Activated CD4-positive, alpha-beta T cell treated with anti-CD3 and anti-CD28 coated beads, Interleukin-2, amount 10 ng/mL, durations not matched to agents 7 days and 5 days (primary cell): ENCODE measurements at places on chromosomes 7 and 10. TPM values are rescaled to one million over a fixed set of nuclear protein-coding genes. Genes with fewer than 3 reads are reported as not detected.

- DNase-seq = no peak
Observed at GRCh38 chr7:72190919-72191318, 221.2 kb downstream of the CALN1 start.

DNA sequence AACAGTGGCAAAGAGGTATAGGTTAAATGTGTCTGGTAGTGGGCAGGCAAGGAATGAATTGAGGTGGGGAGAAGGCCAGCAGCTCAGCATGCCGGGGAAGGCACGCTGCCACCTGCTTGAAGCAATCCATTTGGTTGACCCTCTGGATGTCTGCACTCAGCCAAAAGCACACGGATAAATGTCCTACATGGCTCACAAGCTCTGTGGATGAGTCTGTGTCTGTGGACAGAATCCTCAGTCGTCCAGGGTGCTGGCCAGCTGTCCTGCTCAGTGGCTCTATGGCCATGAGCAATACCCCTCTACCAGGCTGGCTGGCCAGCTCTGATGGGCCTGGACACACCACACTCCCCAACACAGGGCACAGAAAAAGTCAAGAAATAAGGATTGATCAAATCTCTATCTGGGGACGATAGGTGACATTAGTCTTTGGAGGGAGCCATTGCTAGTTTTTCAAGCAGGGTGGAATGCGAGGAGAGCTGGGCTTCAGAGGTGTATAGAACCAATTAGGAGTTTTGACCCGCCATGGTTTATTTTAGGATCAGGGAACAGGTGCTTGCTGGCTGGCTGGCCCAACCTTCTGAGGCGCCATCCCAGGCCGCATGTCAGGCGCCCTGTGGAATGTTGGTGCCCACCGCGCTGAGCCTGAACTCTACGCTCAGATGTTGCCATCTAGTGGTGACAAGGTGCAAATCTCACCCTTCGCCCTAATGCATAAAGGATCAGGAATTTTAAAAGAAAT, 493.4 kb downstream of the TNS3 start:
- DNase-seq = peak; percentile 22

- no peak for DNase-seq
Observed at GRCh38 chr7:16773326-16773725, 19.8 kb downstream of the TSPAN13 start.

GRCh38 chr7:122337011-122337410, 32.5 kb upstream of the FEZF1 start:
- no peak for DNase-seq

- DNase-seq = no peak
Observed at GRCh38 chr7:101535351-101535751, 93.7 kb downstream of the MYL10 start.

DNA sequence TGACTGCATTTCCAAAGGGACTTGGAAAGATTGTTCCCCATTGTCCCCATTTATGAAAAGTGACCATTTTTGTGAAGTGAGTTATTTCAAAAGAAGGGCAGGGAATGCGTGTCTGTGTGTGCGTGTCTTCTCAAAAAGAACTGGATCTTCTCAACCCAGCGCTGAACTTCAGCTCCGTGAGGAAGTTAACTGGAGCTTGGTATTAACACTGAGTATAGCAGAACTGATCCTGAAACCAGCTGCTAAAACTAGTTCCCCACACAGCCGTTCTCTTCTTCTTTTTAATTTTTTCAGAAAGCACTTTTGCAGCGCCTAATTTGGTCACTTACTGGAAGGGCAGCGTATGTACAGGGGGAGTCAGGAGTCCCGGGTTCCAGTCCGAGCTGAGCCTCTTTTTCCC, 45.8 kb upstream of the PLEKHA1 start:
- DNase-seq = no peak

GRCh38 chr7:101124376-101125056, 2.4 kb upstream of the SERPINE1 start:
- DNase-seq = peak; percentile 32

DNA sequence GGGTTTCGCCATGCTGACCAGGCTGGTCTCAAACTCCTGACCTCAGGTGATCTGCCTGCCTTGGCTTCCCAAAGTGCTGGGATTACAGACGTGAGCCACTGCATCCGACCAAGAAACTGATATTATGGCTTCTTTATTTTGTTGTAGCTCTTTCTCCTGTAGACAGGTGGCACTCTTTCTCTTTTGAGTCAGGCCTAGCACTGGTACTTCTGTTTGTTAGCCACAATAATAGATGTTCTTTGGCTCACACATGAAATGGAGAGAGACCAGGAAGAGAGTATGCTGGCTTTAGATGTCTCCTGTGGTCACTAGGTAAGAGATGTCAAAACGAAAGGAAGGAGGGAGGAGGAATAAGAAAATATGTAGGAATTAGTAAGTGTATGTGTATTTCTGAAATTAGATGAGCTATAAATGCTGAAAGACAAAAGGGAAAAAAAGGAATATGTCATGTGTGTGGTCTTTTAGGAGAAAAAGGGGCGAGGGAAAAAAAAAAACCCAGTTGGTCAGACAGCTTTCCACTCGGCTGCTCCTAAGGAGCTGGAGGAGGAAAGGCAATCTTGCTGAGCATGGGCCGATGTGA, 78.7 kb downstream of the CLEC2L start:
- peak; percentile 34 for DNase-seq

GRCh38 chr10:42962110-42962901, 114.6 kb upstream of the RET start:
- DNase-seq = no peak

GRCh38 chr10:70558295-70558694, 44.2 kb downstream of the PRF1 start:
- no peak for DNase-seq

DNA sequence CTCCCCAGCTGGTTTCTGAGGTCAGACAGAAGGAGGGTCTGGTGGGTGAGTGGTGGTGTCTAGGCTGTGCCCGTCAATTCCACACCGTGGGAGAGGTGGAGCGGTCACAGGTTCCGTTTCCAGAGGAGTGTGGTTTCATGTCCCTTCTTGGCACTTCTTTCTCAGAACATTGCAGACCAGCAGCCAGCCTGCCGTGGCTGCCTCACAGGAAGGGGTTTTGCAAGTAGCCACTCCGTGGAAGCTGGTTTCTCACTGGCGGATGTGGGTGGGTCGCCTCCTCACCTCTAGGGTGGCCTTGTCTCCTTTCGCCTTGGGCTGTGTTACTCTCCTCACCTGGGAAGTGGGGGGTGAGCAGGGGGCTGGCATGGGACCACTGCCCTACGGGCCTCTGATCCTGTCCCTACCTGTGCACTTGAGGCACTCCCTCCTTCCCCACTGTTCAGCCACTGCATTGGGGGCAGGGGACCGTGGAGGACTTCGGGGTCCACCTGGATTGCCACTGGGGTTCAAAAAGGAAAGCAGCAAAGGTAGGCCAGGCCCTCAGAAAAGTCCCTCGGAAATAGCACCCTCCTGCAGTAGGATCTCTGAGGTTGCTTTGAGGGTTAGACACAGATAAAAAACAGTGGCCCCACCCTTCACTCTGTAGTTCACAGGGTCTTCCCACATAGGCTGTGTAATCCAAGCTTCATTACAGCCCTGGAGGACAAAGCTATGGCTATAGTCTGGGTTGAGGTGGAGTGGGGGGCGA, 33.9 kb downstream of the TSPAN14 start:
- DNase-seq = peak; percentile 78

DNA sequence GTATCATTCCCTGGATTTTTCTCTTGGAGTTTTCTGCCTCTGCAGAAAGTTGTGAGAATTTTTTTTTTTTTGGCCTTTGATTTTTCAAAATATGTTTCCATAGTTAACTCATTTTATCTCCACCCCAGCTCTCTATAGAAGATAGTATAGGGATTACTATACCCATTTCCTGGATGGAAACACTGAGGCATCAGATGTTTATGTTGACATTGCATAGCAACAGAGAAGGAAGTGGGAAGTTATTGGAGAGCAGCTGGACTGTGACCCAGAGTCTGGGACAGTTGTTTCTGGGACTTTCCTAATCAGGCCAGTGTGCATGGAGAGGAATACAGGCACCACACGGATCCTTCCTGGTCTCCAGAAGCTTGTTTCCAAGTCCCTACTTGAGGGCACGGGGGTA, 158.0 kb downstream of the CDH23 start:
- DNase-seq = no peak

DNA sequence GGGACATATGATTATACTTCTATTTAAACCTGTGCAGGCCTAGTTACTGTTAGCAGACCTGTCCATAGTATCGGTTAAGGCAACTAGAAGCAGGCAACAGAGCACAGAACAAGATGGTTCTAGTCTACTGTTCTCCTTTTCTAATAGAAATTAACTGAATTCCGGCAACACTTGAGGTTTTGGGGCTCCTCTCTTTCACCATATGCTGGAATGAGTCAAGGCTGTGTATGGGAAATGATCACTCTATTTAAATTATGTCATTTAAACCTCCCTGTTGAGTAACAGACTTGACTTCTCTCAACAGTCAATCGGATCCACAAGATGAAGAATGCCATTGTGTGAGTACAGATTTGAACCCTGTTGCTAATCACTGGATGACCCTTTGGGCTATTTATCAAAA, 6.2 kb upstream of the OTUD1 start:
- no peak for DNase-seq

DNA sequence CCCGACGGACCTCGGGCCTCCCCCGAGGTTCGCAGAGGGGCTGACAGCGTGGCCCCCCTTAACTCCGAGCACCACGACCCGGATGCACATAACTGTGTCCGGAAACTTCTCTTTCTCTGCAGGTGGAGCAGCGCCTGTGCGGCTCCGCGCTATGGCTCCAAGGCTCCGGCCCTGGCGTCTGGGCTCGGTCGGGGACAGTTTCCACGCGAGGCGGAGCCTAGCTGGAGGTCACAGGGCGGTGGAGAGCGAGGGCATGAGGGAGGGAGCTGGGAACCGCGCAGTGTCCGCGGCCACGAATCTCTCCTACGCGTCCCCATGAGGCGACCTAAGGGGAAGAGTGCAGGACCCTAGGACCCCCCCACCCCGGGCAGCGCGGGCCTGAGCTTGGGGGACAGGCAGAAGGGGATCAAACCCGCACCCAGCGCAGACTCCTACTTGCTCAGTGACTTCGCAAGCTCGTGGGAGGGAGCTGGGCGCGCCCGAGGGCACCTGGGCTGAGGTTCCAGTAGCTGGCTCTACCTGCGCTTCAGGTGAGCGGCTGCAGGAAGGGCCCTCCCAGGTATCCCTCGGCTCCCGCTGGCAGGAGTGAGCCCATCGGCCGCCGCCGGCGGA, 8.6 kb upstream of the MNX1 start:
- DNase-seq = no peak

GRCh38 chr7:112707655-112708054, 82.5 kb downstream of the TMEM168 start:
- no peak for DNase-seq

DNA sequence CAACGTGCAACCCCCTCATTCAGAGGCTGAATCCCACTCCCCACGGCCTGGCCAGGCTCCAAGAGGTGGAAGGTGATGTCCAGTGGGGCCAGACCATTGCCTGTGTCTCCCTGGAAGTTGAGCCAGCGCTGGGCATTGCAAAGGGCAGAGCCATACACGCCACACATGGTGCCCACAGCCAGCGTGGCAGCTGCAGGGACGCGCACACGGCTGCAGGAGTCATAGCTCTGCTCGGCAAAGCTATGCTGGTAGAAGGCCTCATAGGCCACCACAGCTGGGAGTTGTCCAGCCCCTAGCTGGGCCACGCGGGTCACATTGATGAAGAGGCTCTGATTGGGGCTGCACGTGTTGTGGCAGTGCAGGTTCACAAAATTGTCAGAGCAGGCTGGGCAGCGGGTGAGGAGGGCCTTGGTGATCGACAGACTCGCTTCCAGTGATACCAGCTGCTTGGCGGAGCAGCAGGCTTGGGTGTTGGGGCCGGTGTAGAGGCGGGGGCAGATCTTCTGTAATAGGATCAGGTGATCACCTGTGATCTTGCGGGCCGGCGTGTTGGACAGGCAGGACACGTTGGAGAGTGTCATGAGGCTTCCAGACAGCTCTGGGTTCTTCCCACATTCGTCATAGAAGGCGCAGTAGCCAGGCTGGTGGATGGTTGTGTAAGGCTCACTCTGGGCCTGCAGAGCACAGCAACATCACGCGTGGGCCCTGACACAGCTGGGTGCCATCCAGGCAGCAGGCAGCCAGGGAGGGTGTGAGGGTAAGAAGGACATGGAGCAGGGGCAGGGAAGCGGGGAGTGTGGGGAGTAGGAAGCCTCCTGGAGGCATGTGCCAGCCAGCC, 1.2 kb downstream of the NPC1L1 start:
- no peak for DNase-seq

DNA sequence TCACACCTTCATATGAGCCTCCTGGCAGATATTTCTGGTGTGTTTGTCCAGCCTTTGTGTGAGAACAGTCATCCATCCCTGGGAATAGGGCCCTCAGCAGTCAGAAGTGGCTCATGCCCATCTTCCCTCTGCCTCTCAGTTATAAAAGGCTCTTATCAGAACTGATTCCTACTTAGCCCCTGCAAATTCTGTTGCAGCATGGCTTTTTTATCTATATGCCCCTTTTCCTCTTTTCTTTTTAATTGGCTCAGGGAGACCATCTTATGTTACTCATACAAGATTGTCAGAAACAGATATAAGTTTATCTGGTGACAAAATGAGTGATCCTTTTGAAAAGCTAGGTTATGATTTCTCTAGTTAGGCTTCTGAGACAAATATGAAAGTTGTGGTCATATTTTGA, 194.1 kb downstream of the CREB5 start:
- no peak for DNase-seq

DNA sequence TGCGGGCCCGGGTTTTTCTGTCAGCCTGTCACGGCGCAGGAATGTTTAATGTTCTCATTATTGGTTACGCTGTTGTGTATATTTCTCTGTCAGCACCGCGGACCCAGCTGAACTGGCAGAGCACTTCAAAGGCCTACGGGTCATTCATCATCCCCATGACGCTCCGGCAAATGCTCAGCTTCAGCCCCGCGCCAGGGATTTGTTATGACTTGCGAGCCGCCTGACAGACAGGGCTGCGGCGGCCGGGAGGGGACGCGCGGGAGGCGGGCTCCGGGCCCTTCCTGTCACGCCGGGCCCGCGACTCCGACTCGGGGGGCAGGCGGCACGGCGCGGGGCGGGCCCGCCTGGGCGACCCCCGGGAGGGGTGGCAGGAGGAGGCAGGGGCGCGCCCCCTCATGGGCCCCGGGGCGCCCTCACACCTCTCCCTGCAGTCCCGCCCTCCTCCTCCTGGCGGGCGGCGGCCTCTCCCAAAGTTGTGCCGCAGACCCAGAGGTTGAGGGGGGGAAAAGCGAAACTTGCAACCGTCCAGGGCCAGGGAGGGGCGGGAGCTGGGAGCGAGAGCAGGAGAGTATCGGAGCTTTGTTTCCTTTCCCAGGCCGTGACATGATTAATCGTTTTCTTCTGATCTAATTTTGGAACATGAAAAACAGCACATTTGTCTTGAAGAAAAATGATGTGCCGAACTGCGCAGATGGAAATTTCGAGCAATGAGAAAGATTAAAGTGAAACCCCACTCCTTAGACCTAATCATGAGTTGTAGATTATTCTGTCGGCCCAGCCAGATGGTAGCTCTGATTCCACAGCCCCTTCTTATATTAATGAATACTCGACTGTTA, 59.3 kb upstream of the COMTD1 start:
- DNase-seq = peak; percentile 59

GRCh38 chr10:124470544-124471434, 9.2 kb downstream of the LHPP start:
- DNase-seq = peak; percentile 22

GRCh38 chr7:30950197-30950596, 13.6 kb upstream of the GHRHR start:
- no peak for DNase-seq

Gene NPY4R2
- total RNA-seq = not detected

Gene SFMBT2
- total RNA-seq = 31.9 TPM

Gene TRPV5
- not detected for total RNA-seq

Gene ING3
- 28.3 TPM for total RNA-seq

Gene CPA2
- not detected for total RNA-seq

Gene TMEM196
- not detected for total RNA-seq

Gene PTPRE
- 24.1 TPM for total RNA-seq

Gene SLC29A4
- 0.50 TPM for total RNA-seq

Gene SPDYE6
- total RNA-seq = not detected

Gene PBLD
- total RNA-seq = 1.6 TPM
